ENCODE measurements at places on chromosomes 4 and X. TPM values are rescaled to one million over a fixed set of nuclear protein-coding genes. Genes with fewer than 3 reads are reported as not detected.

Gene TEX11
- total RNA-seq = not detected

Gene TMEM150C
- total RNA-seq = not detected

Gene CLGN
- total RNA-seq = not detected

Gene MMAA
- 13.5 TPM for total RNA-seq

Gene SMR3B
- total RNA-seq = not detected

DNA sequence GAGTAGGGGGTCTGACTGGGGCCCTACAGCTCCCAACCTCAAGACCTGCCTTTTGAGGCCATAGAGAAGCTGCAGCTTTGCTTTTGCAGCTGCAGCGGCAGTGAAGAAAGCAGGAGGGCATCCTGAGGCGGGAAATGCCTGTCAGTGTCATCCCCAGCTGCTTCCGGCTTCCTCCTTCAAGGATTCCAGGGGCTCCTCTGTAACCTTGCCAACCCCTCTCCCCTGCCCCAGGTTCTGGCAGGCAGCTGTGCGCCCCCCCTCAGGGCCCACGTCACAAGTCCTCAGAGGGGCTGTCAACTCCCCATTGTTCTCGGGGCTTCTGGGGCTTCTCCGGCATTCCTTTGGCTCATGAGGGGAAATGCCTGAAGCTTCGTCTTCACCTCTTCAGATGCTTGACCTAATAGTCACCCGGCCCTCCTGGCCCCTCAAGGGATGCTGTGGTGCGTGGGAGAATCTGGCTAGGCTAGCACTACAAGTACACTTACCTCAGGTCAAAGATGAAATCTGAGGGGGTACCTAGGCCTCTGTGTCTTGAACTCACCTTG is 31.9 kb downstream of the APLN start:
- no peak for DNase-seq

DNA sequence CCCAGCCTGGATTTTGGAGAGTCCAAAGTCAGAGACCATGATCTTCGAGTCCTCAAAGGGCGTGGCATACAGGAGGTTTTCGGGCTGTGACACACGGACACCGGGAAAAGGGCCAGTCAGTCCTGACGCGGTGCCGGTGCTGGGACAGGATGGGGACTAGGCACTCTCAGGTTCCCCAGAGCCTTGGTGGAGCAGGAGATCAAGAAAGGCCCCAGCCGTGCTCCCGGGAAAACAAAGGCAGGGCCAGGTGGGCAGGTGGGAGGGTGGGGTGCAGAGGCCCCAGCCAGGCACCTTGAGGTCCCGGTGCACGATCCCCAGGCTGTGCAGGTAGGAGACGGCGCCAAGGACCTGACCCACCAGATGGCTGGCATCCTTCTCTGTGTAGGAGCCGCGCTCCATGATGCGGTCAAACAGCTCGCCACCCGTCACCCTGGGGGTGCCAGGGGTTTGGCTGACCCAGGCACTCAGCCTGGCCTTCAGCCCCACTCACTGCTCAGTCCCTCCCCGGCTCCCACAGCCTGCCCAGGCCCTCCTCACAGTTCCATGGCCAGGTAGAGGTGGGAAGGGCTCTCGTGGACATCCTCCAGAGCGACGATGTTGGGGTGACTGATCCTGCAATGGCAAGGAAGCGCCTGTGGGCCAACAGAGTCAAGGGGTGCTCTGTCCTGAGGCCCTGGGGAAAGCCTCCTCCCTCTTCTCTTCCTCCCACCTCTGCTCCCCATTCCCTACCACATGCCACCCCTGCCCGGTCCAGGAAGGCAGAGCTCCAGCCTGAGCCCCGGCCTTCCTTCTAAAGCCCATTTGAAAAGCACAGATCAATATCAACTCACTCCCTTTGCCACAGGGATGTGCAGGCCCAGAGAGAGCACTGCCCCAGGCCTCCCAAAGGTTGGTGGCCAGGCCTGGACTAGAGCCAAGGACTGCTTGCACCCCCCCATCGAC is 1.8 kb downstream of the PNCK start:
- DNase-seq = no peak

GRCh38 chr4:187070158-187070557 is 346.5 kb upstream of the FAT1 start:
- DNase-seq = no peak

DNA sequence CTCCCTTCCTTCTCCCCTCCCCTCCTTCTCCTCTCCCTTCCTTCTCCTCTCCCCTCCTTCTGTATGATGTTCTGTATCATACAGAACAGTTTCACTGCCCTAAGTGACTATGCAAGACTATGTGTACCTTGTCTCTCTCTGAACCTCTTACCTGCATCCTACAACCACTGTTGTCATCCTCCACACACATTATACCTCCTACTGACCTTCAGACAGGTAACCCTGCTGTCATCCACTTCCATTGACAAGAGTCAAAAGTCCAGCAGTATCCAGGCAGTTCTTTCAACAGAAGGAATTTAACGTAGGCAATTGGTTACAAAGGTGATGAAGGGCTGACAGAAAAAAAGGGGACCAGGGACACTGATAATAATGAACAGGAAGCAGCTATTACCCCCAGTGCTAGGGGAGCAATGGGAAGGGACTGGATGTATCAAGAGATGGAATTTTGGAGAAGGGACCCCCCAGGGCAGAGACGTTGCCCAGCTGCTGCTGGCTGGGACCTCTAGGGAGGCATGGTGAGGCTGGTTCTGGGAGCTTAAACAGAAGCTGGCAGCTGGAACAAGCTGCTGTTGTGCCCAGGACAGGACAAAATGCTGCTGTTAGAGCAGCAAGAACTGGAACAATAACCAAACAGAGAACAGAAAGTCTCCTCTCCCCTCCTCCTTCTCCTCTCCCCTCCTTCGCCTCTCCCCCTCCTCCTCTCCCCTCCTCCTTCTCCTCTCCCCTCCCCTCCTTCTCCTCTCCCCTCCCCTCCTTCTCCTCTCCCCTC is 84.7 kb downstream of the DCTD start:
- DNase-seq = no peak

DNA sequence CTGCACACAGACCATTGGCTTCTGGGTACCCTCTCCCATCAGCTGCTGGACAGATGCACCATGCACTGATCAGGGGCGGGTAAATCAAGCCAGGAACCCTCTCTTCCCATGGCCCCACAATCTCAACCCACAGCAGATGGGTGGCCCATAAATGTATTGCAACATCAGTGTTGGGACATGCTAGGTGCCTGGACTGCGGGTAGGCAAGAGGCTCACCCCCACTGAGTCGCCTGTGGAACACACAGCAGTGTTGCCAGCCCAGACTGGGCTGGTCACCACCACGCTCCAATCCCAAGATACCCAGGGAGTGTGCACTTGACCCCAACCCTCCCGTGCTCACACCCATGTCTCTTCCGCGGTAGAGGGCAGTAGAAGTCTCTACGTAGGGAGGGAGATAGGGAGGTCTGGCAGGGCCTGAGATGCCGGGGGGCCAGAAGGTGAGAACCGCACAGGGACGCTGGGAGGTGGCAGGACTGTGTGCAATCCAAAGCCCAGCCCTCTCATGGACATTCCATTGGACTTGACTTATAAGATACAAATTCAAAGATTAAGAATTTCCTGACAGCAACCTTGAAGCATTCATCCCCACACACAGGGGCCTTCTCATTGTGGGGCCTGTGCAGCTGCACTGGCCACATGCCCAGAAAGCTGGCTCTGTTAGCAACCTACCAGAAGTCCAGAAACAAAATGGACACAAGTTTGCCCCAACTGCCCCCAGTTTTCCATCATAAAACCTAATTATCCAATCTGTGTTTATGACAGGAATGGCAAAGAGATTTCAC is 183.7 kb downstream of the NSUN7 start:
- DNase-seq = no peak

DNA sequence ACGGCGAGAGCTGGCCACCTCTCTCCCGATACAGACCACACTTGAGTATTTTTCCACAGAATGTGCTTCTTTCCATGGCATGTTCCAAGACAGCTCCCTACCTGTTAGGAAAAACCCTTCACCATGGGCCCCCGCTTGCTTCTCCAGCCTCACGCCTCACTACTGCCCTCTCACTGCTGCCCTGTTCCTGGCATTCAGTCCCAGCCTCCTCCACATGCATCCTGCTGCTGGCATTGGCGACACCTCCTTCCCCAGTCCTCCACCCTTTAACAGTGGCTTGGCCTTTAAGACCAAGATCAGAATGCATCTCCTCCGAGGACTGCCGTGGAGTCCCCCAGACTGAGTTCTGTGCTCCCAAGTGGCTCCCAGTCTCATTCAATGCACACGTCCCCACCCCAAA is 10.7 kb downstream of the PNMA6F start:
- no peak for DNase-seq

DNA sequence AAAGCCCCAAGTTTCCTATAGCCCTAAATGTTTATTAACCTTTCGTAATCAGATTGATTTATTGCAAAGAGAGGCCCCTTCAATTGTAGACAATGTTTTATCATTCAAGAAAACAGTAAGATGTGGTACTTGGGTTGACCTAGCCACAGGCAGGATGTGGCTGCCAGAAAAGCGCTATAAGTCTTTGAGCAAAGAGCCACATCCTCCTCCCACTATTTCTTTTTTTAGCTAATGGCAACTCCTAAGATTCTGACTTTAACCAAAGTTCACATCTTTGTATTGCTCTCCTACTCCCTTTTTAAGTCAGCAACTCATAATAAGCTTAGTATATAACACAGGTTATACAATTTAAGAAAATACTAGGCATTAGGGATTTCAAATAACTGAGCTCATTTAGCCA is 70.7 kb upstream of the PPP3CA start:
- peak; percentile 94 for DNase-seq

- DNase-seq = no peak
Observed at GRCh38 chr4:101961144-101961543, 170.6 kb downstream of the BANK1 start.

DNA sequence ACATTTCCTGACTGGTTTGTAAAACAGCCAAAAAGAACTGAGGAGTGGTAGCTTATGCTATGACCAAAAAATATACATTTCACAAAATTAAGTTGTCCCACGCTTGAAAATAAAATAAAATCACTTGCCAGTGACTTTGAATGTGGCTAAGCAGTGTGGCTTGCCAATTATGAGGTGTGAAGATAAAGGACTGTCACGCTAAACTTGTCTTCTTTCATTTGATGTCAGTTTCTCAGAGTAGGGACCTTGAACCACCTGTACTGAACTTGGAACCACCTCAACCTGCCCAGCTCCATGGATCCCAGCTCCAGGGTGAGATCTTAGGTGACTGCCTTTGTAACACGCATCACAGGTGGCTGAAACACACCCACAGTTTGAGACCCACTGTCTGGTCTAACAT is 113.7 kb upstream of the TBL1X start:
- no peak for DNase-seq

DNA sequence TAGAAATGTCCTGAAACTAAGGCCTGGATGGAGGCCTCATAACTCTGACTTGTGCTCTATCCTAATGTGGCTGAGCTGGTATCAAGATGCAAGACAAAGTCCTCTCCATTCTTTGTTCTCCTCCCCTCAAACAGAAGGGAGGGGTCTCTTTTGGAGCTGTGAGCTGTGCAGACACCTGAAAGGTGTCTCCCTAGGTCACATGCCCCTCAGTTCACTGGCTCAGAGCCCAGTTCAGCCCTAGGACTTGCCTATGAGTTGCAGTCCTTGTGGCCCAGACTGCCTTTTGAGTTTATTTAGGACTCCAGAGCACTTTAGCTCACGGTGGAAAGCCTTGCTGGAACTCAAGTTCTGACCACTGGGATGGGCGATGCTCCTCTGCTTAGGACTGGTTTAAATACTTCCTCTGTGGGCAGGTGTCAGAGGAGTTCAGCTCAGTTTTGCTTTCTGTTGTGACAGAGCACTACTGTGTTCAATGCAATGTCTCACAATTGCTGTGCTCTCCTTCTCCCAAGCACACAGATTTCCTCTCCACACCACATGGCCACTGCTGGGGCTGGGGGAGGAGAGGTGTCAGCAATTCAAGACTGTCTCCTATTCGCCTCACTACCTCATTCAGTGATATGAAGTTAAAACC is 84.8 kb upstream of the ZNF827 start:
- no peak for DNase-seq

- peak; percentile 37 for DNase-seq
Observed at GRCh38 chrX:74578137-74578536, 36.3 kb downstream of the RLIM start.

- DNase-seq = no peak
Observed at GRCh38 chrX:96425200-96425599, 259.4 kb upstream of the DIAPH2 start.

GRCh38 chr4:81786063-81786763 is 314.5 kb upstream of the RASGEF1B start:
- DNase-seq = no peak

DNA sequence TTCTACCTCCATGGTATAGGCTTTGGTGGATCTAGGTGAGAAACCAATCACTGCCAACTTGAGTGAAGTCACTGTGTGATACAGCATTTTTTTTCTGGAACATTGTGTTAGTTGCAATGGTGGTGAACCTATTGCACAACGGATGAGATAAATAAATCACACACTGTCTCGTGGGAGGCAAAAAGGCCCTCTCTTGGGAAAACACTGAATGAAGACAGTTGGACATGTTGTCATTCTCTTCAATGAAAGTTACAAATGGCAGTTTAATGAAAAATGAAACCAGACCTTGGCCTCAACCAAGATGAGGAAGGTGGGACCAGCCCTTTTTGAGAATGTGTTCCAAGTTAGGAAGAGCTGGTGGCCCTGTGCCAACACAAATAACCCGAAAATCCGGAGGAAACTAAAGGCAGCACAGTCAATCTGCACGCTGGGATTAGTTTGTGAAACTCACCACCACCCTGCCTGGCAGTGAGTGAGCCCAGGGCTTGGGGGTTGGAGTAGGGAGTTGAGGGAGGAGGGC is 5.4 kb upstream of the ADGRG2 start:
- DNase-seq = no peak

GRCh38 chr4:8762951-8763735 is 108.5 kb downstream of the HMX1 start:
- no peak for DNase-seq

GRCh38 chrX:111585337-111585736 is 73.9 kb downstream of the SERTM2 start:
- DNase-seq = no peak

DNA sequence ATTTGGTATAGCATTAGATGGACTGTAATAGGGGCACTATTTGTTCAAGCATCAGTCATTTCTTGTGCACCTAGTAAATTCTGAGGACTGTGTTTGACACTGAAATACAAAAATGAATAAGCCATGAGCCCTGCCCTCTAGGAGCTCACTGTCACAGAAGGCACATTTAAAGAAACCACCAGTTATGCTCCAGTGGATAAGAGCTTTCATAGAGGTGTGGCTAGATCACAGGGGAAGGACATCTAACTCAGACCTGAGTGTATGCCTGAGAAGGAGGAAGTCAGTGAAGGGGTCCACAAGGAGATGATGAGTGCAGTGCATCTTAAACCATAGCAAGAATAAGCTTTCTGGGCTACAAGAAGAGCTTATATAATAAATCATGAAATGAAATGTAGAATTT is 40.1 kb downstream of the BTC start:
- no peak for DNase-seq

- DNase-seq = no peak
Observed at GRCh38 chr4:157075401-157075800, 549 bp upstream of the GLRB start.

- no peak for DNase-seq
Observed at GRCh38 chr4:14169460-14169859, 541.9 kb upstream of the BOD1L1 start.

GRCh38 chrX:9494771-9495170 is 29.9 kb downstream of the TBL1X start:
- no peak for DNase-seq

Measured in activated CD8-positive, alpha-beta memory T cell treated with anti-CD3 and anti-CD28 coated beads, Interleukin-2, amount 10 ng/mL, durations not matched to agents 7 days and 5 days (primary cell).